ENCODE measurements at places on chromosomes 3 and 15.

GRCh38 chr15:61682891-61683735 lies 377.1 kb downstream of the VPS13C start:
- no peak for DNase-seq

DNA sequence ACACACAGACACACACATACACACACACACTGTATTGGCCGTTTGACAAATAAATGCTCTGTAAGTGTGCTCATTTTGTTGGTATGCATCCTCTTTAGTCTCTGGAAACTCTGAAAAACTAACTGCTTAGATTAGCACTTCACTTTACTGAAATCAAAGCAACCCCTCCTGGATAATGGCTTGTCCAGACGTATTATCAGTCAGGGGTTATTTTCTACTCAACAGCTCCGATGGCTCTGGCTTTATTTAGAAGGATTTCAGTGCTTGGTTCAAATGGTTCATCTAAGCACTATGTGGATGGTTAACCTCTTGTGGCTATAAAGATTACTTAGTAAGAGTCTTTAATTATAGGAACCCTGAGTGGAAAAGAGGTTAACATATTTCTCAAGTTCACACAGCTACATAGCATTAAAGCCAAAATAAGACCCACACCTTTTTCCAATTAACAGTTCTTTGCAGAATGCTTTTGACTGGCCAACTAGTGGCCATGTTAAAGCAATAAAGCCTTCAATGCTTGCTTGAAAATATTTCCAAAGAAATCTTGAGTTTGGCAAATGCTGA lies 516.1 kb upstream of the NAALADL2 start:
- DNase-seq = no peak

DNA sequence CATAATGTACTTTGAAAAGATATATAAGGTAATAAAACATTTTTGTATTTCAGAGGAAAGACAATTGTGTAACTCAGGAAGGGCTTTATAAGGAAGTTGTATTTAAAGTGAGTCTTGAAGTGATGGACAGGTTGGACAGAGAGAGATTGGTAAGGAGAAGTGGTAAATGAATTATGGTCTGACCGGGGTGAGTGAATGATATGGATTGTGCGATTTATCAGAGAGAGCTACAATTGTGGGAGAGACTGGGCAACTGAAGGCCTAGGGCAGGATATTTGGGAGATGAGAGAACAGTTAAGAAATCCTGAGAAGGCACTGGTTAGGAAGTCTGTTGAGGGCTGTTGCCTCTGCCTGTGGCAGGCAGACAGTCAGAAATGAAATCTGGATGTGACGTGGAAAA lies 14.8 kb downstream of the IL1RAP start:
- no peak for DNase-seq

DNA sequence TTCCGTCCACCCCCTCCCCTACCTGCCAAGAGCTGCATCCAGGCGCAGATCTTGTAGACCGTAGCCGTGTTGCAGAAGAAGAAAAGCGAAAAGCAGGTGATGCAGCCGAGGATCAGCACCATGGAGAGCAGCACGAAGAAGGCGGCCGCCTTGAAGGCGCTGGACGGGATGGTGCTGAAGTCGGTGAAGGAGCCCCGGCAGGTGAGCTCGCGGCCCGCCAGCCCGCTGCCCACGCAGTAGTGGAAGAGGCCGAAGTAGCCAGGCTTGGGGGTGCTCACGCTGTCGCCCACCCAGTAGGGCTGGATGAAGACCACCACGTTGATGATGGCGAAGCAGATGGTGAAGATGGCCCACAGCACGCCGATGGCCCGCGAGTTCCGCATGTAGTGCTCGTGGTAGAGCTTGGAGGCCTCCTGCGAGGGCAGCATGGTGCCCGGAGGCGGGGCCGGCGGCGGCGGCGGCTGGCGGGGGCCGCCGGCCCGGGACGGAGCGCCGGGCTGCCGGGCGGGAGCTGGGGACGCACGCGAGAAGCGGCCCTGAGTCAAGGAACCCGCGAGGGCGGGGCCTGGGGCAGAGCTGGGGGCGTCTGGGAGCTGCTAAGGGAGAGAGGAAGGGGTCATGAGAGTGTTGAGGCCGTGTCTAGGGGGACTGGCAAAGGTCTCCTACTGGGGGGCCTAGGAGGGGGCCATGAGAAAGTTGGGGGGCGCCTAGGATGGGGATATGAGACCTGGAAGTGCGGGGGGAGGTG lies 1.2 kb downstream of the LHFPL4 start:
- DNase-seq = no peak

DNA sequence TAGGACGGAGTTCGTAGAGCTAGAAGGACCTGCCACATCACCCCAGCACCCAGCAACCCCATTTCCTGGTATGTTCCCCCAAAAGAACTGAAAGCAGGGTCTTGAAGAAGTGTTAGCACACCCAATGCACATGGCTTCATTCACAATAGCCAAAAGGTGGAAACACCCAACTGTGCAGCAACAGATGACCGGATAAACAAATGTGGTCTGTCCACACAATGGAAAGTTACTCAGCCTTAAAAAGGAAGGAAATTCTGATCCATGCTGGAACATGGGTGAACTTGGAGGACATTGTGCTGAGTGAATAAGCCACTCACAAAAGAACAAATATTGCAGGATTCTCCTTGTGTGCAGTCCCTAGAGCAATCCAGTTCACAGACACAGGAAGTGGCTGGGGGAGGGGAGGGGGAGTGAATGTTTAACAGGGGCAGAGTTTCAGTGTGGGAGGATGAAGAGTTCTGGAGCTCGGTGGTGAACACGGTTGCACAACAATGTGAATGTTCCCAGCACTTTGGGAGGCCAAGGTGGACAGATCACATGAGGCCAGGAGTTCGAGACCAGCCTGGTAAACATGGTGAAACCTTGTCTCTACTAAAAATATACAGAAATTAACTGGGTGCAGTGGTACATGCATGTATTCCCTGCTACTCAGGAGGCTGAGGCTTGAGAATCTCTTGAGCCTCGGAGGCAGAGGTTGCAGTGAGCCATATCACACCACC lies 157.5 kb downstream of the NUP210 start:
- no peak for DNase-seq

DNA sequence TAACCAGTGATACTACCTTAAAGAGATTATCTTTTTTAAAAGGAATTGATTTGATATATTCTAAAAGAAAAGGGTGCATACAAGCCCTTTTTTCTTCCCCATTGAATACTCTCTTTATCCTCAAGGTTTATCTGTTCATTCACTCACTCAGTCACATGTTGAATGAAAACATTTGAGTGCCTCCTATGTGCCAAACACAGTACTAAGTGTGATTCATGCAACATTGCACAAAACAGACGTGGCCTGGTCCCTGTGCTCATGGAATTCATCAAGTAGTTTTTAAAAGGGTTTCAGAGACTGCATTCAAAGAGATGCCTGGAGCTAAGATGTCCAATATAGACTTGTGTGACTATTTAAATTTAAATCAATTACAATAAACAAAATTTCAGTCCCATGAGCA lies 462.2 kb upstream of the MDFIC2 start:
- no peak for DNase-seq
